ENCODE measurements at places on chromosomes 3 and 15. TPM values are rescaled to one million over a fixed set of nuclear protein-coding genes. Genes with fewer than 3 reads are reported as not detected.

DNA sequence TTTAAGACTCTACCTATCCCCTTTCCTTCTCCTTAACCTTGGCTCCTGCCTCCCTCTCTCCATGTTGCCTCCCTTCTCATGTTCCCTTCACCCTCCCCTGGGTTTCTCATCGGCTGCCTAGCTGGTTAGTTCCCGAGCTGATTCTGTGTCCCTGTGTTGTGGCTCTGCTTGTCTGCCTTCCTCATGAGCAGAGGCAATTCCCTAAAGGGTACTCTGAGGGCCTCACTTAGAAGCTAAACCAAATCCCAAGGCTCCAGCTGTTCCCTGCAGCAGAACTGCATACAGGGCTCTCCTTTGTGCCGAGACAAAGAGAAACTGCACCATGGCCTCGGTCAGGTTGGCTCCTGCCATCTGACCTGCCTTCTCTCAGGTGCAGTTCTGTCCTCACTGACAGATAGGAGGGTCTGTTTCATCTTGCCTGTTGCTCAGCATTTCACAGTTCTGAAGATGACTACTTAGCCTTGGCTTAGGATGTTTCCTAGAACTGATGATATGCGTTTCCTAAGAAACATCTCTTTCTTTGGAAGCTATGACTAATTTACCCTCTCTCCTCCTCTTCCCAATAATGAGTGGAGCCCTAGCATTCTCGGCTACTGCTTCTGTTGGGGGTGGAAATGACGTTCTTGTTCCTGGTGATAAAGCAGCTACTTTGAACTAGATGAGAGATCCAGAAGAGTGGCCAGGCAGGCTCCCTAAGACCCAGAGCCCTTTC lies 27.1 kb downstream of the DUOX1 start:
- no peak for DNase-seq

GRCh38 chr3:36989568-36989967 lies 3.4 kb downstream of the EPM2AIP1 start:
- no peak for DNase-seq

- no peak for DNase-seq
Measured at GRCh38 chr3:88133711-88134263, 16.0 kb upstream of the C3orf38 start.

DNA sequence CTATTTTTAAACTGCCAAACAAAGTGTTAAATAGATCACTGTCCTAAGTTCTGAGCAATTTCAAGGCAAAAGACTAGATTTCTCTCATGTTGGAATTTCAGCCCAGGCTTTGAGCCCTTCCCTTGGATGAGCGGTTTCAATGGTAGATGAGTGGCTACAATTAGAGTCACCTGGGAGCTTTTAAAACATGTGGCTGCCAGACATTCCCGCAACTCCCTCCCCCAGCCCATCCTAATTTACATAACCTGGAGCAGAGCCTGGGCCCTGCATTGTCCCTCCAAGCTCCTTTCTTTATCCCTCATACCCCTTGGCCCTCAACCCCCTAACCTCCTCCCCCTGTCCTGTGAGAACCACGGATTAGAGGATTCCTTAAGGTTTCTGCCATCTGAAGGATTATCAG lies 357.5 kb upstream of the UMPS start:
- no peak for DNase-seq

DNA sequence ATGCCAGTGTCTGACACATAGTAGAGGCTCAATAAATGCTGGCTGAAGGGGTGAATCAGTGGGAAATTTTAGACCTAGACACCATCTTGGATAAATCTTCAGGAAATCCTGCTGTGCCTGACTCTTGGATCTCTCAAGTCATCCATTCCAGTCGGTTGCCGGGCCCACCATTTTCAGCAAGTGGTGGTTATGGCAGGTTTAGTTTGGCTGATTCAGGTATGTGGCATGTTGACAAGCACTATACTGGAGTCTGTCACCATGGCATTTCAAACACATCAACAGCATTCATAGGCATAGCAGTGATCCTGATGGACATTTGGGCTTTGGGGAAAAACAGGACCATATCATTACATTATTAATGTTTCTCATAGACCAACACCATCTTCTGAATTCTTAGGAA lies 25.7 kb upstream of the APH1B start:
- no peak for DNase-seq

DNA sequence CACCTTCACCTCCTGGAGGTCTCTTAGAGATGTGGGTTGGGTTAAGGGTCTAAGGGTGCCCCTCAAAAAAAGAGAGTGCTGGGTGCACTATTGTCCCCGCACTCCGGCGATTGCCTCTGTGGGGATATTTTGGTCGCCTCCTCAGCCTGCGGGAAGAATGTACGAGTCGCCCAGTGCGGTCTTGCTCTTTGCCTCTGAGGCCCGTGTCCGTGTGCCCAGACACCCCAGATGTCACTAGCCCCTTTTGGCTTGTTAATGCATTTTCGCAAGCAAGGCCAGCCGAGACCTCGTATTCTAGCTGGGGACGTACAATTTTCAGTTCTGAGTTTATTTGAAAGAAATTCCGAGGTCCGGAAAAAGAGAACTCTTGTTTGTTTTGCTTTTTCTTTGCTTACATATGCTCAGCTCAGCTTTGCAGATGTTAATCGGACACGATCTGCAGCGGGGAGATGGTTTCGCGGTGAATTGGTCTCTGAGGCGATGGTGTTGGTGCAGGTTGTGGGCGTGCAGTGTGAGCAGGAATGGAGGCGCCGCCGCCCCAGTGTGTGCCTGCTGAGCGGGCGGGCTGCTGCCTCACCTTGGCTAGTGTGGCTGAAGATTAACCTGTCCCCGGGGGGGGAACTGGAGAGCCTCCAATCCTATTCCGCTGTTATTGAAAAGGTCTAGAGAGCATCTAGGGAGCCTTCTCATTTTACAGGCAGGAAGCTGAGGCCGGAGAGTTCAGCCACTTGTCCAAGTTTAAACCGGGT lies 1.4 kb downstream of the ST6GAL1 start:
- DNase-seq, result peak; percentile 47

DNA sequence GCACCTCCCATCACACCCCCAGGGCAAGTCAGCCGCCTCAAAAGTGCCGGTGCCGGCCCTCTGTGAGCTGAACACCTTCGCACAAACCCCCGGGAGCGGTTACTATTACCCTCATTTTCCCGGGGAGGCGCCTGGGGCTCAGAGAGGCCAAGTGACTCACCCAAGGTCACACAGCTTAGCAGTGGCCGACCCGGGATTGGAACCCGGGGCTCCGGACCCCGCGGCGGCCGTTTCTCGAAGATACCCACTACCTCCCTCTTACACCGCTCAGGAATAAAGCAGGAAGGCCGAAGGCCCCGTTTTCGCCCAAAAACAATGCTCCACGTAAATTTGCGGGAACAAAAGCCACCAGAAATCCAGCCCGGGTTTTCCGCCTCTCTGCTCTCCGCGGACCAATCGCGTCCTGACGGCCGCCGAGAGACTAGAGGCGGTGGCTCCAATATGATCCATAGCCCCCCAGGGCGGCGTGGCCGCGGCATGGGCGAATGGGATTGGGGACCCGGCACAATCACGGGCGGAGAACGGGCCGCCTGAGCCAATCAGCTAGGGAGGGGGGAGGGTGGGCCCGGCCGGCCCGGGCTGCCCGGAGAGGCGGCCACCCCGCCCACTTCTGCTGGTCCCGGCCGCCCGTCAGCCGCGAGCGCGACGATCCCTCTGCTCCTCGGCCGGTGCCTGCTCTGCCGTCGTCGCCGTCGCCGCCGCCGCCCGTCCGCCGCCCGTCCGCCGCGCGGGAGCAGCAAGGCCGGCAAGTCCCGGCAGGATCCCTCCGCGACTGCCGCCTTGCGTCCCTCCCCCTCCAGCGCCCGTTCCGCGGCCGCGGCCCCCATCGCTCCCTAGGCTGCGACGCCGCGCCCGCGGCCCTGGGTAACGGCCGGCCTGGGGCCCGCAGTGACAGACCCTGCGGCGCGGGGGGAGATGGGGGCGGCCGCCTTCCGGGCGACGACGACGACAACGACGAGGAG lies 177.0 kb downstream of the OR4M2 start:
- DNase-seq, result no peak

DNA sequence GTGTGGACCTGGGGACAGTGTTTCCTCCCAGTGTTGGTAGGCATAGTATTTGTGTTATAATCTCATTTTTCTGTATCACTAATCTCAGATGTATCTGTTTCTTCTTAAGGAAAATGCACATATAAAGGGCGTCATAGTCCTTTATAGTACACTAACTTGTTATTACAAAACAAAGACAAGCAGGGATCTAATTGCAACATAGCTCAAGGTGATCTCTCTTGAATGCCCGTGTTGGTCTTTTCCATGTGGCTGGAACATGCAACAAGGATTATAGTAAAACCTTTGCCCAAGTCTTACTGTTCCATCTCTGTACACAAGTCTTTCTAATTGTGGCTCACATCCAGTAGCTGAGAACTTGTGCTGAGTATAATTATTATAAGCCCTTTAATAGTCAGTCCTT lies 3.5 kb upstream of the GPR87 start:
- no peak for DNase-seq

- no peak for DNase-seq
Measured at GRCh38 chr3:171687581-171687980, 122.7 kb downstream of the PLD1 start.

GRCh38 chr3:101095693-101096430 lies 102.6 kb upstream of the ABI3BP start:
- DNase-seq, result no peak

GRCh38 chr3:48997102-48997635 lies 7.1 kb downstream of the P4HTM start:
- DNase-seq, result no peak

GRCh38 chr3:83122774-83123350 lies 1361.4 kb upstream of the GBE1 start:
- no peak for DNase-seq

DNA sequence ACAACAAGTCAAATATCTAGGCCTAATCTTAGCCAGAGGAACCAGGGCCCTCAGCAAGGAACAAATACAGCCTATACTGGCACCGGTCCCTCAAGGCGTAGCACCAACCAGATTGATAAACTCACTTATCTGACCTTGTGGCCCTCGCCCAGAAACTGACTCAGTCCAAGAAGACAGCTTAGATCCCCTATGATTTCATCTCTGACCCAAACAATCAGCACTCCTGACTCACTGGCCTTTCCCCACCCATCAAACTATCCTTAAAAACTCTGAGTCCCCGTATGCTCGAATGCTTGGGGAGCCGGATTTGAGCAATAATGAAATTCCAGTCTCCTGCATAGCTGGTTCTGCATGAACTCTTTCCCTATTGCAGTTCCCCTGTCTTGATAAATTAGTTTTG lies 1.6 kb upstream of the SORD start:
- DNase-seq, result no peak

DNA sequence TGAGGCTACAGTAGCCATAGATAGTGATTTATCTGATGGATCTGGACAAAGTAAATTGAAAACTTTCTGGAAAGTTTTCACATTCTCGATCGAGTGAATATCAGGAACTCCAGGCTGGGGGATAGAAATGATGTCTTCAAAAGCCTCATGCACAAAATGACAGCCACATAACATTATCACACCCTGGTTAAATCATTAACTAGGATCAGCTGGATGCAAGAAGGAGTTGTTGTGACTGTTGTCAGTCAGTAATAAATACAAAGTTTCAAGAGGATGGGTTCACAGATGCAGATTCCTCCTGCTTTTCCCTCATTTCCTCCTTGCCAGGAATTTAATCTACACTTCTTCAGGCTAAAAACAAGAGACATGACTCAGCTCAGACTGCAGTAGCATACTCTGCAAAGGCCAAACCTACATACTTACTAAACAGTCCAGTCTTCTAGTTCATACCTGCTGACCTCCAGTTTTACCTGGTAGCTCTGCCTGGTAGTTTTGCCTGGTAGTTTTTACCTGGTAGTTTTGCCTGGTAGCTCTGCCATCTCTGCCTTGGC lies 40.9 kb downstream of the C2CD4A start:
- no peak for DNase-seq

DNA sequence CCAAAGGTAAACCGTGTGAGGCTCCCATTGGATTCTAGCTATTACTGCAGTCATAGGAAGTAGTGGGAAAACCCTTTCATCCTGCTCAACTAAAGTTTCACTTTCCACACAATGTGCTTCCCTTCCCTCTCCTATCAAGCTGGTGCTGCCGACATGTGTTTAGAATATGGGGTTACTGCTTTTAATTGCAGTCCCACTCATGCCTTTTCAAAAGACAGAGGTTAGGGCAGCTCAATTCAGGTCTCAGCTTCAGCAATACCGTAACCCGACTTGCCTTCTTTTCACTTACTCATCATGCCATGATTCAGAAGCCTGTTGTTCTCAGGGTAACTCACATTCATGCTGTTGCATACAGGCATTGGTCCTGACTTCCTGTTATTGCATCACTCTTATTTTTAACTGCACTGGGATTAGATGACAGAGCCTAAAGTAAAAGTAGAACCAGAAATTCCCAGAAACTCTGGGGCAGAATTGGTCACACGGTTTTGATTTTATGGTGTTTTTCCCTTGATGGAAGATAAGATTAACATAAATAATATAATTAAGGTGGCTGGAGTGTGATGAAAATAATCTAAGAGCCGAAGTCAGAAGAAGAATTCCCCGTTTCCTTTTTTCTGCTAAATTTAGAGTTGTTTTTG lies 45.7 kb downstream of the C2CD4B start:
- DNase-seq, result no peak

- DNase-seq, result no peak
Measured at GRCh38 chr3:14143271-14144225, 18.7 kb downstream of the TMEM43 start.

DNA sequence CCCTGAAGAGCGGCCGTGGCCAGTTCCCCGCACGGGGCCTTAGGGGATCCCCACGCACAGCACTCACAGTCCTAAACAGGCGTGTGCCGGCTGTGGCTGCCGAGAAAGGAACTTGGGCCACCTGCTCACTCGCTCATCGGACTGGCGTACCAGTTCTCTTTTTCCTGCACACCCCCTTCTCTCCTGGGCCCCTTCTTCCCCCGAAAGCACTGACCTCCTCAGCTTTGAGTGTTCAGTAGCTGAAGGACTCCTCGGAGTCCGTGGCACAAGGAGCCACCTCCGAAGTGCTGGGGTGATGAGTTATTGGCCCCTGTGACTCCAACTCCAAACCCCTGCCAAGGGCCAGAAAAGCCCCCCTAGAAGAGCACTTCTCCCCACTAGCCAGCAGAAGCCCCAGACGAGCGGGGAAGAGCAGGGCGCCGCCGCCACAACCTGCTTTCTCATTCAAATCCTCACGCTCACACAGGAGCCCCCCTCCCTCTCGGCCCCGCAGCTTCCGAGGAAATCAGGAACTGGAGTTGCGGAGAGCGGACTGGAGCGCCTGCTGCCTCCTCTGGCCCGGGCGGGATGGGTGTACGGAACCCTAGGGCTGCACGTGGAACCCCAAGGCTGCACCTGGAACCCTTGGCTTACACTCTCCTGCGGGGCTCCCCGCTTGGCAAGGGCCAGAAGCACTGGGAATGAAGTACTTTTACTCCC lies at the start of gene PLCH1:
Gene PLCH1, minus strand, starts transcription at position 446 of the 699 bp plus-strand sequence. CDS start 40,847 bp downstream, outside the sequence.
- DNase-seq, result peak; percentile 86

DPH6 gene
- total RNA-seq, result 14.2 TPM

GXYLT2 gene
- 10.9 TPM for total RNA-seq

GPR149 gene
- total RNA-seq, result 0.25 TPM

C3orf52 gene
- 1.4 TPM for total RNA-seq

RASSF1 gene
- total RNA-seq, result 27.8 TPM

NTRK3 gene
- total RNA-seq, result 9.5 TPM

PLA1A gene
- total RNA-seq, result not detected

VGLL4 gene
- 29.4 TPM for total RNA-seq

EIF4G1 gene
- 346 TPM for total RNA-seq
